CD4-positive, alpha-beta T cell treated with Interleukin-17A for 1 hour (primary cell): ENCODE measurements at places on chromosomes 3 and 15.

- no peak for DNase-seq
Measured at GRCh38 chr15:85091990-85092389, 110.3 kb downstream of the PDE8A start.

- no peak for DNase-seq
Measured at GRCh38 chr3:22730701-22731100, 472.4 kb upstream of the UBE2E2 start.

DNA sequence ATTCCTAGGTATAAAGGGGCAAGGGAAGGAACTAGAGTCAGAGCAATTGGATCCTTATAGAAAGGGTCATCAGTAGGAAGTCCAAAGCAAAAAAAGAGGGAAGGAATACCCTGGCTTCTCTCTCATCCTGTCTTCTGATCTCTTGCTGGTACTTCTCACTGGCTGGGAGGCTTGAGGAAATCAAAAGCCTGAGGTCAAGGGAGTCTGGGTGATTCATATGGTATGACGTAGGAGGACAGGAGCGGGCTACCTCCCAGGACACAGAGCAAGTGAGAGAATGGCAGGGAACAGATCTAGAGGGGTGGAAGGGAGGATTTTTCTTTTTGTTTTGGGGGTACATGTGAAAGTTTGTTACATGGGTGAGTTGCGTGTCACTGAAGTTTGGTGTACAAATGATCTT lies 76.0 kb downstream of the CFAP20DC start:
- DNase-seq = no peak

- no peak for DNase-seq
Measured at GRCh38 chr15:36544518-36545466, 34.6 kb upstream of the CDIN1 start.

- DNase-seq = no peak
Measured at GRCh38 chr3:107612664-107613084, 89.9 kb downstream of the BBX start.

DNA sequence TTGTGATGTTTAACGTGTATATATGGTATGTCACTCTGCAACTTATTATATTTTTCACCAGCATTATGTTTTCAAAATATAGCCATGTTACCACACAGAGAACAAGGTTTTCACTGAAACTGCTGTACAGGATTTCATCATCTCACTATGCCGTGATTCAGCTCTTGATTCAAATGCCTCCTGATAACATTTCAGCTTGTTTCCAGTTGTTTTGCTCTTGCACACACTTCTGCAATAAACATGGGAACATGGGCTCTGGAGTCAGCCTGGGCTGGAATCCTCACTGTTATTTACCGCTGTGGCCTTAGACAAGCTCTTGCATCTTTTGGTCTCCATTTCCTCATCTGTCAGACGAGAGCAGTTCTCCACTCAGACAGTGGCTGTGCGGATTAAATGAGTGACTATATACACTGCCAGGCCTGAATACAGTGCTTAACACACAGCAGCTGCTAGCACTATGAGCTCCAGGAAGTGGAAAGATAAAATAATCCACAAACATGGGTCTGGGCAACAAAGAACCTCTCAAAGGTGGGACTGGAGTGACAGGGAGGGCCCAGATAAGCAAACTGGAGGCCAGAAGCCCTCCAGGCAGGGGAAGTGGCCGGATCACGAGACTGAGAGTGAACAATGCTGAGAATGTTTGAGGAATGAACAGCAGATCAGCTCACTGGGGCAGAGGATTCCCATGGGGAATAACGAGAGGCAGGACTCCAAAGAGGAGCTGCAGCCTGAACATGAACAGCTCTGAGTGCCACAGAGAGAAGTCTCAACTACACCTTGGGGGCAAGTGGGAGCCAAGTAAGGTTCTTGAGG lies 17.7 kb downstream of the NTRK3 start:
- no peak for DNase-seq

GRCh38 chr3:127812151-127812550 lies 10.2 kb downstream of the MGLL start:
- no peak for DNase-seq

GRCh38 chr15:27448234-27448633 lies 477.3 kb downstream of the GABRG3 start:
- no peak for DNase-seq

DNA sequence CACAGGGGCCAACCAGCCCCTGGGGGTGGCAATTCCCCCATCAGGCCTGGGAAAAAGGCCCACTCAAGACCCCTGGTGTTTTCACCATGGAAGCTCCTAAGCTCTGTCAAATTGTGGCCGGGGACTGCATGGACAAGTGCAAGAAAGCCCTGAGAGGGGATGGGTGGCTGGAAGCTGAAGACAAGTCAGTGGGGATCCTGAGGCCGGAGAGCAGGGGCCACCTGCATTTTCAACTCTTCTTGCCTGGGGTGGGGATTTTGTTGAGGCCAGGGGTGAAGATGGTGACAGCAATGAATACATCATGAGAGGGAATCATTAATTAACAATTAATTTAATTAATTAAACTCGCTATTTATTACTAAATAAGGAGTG lies 33.9 kb downstream of the FEM1B start:
- no peak for DNase-seq

- no peak for DNase-seq
Measured at GRCh38 chr15:88661761-88662556, 23.1 kb downstream of the ISG20 start.

- DNase-seq = peak; percentile 5
Measured at GRCh38 chr3:134852893-134853351, 57.9 kb downstream of the EPHB1 start.

DNA sequence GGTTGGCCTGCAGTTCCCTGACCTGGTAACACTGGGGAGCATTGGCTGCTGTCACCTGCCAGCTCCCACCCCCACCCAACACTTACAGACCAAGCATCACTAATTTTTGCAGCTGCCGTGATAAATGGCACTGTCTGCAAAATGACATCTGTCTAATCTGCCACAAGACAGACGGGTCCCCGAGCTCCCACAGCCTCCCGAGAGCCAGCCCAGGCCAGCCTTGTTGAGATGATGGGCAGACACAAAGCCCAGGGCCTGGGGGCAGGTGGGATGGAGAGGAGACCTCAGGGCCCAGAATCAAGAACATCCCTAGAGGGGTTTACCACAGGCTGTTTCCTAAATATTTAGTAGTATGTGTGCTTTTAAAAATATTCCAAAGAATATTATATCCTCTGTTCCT lies 203.4 kb downstream of the TBC1D2B start:
- DNase-seq = no peak

GRCh38 chr3:170012683-170013400 lies 25.0 kb upstream of the GPR160 start:
- no peak for DNase-seq

- no peak for DNase-seq
Measured at GRCh38 chr15:45121020-45121419, 6.9 kb downstream of the DUOXA2 start.

DNA sequence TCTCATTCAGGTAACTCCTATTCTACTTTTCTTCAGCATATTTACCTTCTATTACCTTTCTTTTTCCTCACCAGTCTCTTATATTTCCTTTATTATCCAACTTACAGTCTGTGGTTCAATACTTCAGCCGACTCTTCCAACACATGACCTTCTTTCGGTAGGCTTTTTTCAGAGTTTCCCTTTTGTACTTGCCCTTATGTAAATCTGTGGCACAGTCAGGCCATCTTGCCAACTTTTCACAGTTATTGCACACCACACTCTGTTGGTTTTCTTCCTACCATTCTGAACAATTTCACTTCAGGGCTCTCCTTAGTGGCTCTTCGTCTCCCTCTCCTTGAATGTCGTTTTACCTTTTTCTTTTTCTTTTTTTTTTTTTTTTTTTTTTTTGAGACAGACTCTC lies 427.8 kb downstream of the LPP start:
- no peak for DNase-seq

DNA sequence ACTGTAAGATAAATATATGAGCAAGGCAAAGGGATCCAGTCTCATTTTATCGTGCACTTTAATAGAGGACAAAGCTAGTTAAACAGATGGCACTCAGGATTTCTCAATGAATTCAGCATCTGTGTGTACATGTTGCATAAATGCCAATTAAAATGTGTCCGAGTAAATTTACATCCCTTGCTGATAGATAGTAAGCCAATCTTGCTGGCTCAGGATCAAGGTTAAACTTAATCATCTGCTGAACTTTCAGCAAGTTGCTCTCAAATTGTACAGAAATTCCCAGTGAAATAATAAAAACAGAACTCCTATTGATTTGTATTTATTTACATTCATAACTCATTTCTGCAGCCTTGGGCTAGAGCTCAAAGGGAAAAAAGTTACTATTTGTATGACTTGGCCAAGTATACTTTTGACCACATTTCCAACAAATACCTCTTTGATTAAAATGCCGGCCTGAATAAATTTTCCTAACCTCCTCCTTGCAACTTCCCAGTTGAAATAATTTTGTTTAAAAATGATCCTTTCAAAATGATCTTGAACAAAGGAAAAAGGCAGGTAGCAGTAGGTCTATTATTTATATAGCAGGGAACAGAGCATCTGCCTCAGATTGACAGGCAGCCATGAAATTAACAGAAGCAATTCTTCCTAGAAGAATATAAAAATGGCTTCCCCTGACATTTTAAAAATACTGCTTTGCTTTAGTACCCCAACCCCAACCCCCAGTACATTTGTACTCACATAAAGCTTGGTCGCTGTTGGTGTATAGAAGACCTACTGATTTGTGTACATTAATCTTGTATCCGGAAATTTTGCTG lies 1001.9 kb downstream of the ROBO1 start:
- no peak for DNase-seq

- no peak for DNase-seq
Measured at GRCh38 chr3:63493101-63493500, 159.4 kb upstream of the SNTN start.

- DNase-seq = no peak
Measured at GRCh38 chr15:65056106-65056505, 10.9 kb downstream of the SLC51B start.

- no peak for DNase-seq
Measured at GRCh38 chr15:100968050-100968966, 49.2 kb downstream of the LRRK1 start.

GRCh38 chr3:171556574-171557145 lies 96.5 kb upstream of the TNIK start:
- DNase-seq = no peak

DNA sequence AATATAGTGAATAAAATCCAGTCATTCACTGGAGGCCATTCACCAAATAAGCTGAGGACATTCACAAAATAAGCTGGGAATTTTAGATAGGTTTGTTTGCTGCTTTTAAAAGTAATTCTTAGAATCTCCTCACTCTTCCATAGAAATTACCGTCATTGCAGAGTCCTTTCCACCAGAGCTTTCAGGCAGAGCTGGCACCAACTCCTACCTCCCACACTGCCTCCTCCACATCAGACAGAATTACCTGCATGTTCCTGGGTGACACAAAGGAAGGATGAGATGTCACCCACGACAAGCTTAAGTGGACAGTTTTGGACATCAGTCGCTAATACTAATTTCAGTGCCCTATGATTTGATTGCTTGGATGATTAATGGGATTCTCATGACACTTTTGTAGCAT lies 1113.2 kb downstream of the IGSF11 start:
- no peak for DNase-seq

GRCh38 chr3:17398959-17399551 lies 343.4 kb downstream of the TBC1D5 start:
- DNase-seq = no peak

GRCh38 chr3:197955892-197956477 lies 4.0 kb upstream of the LMLN start:
- no peak for DNase-seq

DNA sequence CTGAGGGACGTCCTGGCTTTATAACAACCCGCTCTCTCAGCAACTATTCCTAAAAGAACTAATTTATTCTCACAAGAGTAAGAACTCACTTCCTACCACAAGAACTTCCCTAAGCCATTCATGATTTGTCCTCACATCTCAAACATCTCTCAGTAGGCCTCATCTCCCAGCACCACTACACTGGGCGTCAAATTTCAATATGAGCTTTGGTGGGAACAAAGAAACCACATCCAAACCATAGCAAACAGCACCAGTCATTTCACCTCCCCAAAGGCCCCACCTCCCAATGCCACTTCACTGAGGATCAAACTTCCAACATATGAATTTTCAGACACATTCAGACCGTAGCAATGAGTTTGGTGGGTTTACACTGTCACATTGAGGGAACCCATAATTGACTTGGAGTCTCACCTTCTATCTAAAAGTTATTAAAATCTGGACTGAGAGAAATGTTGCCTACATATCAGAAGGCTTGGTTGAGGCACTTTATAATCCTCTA lies 116.4 kb upstream of the AGBL1 start:
- no peak for DNase-seq

DNA sequence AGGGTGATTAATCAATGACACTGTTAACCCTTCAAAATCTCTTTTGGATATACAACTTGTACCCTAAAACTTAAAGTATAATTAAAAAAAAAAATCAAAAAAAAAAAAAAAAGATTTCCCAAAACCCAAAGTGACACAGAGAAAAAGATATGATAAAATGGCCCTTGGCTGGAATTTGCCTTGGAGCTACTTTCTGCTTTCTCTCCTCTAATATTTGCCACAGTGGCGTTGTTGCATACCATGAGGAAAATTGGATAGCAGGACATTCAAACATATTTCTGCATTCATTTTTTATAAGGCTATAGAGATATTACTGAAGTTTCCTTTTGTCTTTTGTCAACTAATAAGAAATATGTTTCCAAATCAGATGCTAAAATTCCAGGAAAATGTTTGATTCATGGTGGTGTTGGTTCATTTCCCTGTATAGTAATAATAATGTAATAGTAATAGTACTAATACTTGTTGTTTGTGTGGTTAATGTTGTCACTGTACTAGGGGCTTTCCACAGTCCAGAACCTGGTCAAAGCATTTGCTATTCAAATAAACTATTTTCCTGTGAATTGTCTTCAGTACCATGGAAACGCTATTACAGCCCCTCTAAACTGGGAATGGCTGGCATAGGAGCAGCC lies 441.3 kb upstream of the THBS1 start:
- DNase-seq = no peak

GRCh38 chr3:171142985-171143384 lies 116.5 kb upstream of the SLC2A2 start:
- no peak for DNase-seq

GRCh38 chr15:100694381-100695021 lies 92.1 kb downstream of the ASB7 start:
- no peak for DNase-seq

DNA sequence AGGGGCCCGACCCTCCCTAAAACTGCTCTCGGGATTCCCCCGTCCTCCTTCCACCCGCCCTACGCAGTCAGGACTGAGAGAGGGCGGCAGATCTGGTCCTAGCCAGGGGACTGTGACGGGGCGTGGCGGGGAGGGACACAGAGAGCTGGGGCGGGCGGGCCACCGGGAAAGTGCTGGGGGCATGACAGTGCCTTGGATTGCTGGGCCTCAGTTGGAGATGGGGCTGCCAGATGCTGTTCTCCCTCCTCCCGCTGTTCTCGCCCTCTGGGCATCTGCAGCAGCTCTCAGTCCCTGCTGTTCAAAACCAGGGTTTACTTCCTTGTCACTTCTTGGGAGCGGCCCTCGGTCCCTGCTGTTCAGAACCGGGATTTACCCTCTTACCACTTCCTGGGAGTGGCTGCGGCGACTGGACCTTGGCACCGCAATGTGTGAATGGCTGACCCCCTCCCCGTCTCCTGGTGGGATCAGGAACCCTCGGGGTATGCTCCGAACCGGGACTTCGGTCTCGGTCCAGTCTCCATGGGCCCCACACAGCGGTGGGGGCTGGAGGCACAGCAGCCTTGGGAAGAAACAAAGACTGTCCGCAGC lies 1.8 kb upstream of the RPP25 start:
- no peak for DNase-seq
